ENCODE measurements at places on chromosomes 6 and 20.

DNA sequence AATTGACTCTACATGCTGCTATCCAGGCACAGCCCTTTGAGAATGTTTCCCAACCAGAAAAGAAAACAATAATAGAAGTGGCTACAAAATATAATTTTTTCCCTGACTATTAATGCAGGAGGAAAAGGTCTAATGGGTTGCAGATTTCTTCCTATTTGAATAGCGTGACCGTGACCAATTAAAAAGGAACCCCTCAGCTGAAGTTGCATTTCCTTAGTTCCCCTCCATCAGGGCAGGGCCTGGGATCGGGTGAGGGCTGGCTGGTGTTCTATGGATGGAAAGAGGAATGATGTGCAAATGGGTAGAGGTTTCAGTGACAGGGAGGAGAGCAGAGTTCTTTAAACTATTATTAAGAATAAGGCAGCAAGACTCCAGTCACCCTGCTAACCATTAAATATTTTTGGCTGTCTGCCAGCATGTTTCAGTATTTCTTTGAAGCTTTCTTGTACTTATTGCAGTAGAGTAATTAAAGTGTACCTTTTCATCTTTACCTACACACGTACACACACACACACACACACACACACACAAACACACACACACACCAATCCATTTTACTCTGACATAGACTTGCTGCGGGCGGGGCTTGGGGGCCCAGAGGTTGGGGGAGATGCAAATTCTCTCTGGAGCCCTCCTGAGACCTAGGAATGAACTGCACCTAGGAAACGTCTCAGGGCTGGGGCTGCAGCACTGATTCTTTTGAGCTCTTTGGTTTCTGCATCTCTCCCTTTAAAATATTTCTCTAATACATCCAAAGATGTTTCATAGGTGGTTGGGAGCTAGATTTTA, 154.8 kb upstream of the SLC35B3 start:
- no peak for DNase-seq

DNA sequence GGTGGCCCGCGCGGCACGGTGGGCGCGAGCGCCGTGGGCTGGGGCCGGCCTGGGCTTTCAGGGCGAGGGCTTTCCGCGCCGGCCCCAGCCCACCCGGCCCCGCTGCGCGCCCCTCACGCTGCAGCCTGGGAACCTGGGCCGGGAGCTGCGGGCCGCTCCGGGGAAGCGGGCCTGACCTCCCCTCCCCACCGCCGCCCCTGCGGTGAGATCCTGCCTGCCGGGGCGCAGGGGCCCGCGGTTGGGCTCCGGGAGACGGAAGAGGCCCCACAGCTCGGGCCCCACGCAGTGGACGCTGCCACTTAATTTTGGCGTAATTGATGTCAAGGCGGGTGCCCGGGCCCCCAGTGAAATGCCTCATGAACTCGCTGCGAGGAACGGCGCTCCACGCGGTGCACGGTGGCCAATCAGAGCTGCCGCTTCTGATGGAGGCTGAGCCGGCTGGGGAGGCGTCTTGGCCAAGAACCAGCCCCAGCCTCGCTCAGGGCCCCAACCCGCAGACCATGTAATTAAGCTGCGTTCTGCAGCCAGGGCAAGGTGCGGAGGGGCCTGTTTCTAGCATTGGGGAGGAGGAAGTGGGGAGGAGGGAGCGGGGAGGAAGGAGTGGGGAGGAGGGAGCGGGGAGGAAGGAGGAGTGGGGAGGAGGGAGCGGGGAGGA, 96.1 kb upstream of the BHLHE23 start:
- peak; percentile 59 for DNase-seq

DNA sequence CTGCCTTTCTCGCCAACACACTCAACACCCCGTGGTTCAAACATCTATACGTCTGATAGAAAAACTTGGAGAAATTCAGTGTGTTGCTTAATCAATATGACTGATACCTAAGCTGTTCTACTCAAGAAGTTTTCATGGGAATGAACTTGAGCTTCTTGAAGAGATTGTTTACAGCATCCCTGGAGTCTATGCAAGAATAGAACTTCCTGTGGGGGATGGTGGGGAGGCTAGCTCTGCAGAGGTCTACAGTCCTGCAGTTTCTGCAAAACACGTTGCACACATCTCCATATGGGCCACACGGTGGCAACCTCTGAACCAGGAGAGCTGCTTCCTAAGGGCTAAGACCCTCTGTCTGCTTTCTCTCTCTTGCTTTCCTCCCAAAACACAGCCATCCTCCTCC, 32.7 kb upstream of the FANCE start:
- DNase-seq, result no peak

GRCh38 chr20:32582659-32583580, 2.2 kb downstream of the NOL4L start:
- DNase-seq, result no peak

DNA sequence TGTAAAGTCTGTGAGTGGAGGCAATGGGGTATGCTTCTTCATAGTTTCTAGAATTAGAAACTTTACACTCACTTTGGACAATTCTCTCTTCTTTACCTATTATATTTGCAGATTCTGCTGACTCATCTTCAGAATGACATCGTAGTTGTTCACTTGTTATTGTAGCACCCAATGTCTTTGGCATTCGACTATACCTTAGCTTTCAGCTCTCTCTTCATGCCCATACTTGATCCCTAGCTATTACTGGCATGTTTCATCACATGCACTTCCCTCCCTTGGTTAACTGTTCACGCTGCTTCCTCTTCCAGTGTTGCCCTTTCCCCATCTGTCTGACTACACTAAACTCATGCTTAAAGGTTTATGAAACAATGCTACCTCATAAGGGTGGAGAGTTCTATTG, 298.1 kb upstream of the TCF21 start:
- no peak for DNase-seq

- DNase-seq, result no peak
Measured at GRCh38 chr6:124389127-124389526, 573.1 kb upstream of the RNF217 start.

GRCh38 chr6:3076320-3076719, 8.0 kb downstream of the RIPK1 start:
- DNase-seq, result no peak

DNA sequence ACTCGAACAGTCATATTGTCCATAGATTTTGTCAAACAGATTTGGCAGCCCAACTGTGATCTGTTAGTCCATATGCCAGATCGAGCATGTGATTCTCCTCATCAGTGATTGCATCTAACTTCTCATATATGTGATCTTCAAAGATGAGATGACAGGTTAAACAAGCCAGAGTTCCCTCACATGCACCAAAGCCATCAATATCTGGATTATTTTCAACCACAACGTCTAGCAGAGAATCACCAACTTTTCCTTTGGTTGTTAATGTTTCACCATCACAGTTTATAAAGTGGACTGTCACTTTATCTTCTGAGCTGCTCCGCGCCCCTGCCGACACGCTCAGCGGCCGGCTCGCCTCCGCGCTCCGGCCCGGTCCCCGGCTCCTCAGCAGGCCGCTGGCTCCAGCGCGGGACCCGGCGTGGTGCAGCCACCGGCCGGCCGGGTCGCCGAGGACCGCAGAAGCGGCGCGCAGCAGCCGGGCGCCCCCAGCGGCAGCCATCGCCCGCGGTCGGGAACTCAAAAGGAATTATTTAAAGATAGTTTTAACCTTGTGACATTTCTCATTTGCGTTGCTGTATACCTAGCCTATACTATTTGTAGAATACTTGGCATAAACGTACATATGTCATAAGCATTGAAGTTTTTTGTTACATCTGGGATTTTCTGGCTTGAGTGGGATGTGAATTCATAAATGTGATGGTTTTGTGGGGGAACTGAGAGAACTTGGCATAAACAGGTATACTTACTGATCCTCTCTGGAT, 40.1 kb upstream of the DYNLRB1 start:
- DNase-seq, result no peak

GRCh38 chr6:42925248-42925857, 3.9 kb upstream of the CNPY3 start:
- DNase-seq, result no peak

GRCh38 chr6:67792996-67793395, 842.1 kb upstream of the ADGRB3 start:
- no peak for DNase-seq

GRCh38 chr6:144319211-144319610, 34.1 kb downstream of the UTRN start:
- no peak for DNase-seq

DNA sequence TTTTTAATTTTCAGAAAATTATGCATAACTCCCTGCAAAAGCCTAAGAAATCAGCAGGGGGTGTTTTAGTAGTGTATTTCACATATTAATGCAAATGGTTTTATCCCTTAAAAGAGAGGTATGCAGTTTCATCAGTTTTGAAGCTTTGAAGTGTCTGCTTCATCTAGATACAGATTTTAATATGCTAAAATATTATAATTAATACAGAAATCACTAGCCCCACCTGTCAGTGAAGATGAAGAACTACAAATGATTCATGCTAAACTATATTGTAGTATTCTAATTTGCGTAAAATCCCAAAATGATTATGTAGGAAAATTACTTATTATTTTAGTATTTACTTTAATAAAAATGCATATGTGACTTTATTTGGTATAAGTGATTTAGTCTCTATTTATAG, 2.9 kb upstream of the TFB1M start:
- DNase-seq, result no peak

DNA sequence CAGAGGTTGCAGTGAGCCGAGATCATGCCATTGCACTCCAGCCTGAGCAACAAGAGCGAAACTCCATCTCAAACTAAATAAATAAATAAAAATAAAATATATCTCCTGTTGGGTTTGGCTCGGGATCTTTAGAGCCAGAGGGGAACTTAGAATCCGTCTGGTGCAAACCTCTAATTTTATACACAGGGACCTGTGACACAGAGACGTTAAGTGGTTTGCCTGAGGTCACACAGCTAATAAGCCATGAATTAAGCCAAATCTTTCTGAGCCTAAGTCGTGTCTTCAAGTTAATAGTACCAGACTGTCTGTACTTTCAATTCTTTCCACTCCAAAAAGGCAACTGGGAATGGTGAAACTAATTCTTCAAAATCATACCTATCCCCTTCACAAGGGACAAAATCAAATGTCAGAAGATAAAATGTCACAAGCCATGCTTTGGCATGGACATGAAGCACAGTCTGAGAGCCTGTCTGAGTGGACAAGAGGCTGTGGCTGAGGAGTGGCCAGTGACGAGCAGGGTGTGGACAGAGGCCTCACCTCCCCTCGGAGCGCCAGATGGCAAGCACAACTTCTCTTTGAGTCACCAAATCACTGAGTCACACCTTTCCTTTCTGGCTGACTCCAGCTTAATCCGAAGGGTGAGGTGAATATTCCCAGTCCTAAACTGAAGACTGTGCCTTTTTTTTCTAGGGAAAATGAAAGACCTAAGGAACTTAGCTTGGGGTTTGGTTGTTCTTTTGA, 177.4 kb downstream of the TFAP2A start:
- DNase-seq, result no peak

DNA sequence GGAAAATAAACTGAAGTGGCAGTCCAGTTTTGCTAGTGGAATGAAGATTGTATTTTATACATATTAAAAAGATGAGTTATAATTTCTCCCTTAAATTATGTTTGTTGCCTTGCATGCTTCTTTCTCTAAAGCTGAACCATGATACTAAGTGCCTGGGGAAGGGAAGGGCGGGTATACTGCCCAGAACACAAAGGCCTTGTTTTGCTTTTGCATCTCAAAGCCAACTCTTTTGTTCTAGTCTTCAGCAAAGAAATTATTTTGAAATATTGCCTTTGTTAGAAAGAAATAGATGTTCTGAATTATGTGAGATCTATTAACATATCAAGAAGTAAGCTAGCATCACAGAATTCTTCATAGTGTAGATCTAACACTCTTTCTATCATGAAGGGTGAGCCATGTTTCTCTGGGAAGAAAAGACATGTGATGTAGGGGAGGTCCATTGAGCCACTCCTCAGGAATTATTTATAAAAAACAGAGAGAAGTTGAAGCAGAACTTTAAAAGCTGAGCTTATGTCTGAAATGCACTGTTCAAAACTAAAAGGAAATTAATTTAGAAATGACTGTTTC, 108.4 kb downstream of the RIMS1 start:
- DNase-seq, result no peak

- DNase-seq, result no peak
Measured at GRCh38 chr6:45566882-45567281, 189.1 kb upstream of the SUPT3H start.

GRCh38 chr20:20548527-20549266, 163.7 kb downstream of the RALGAPA2 start:
- no peak for DNase-seq

- no peak for DNase-seq
Measured at GRCh38 chr6:73413102-73413501, 18.5 kb downstream of the DDX43 start.

DNA sequence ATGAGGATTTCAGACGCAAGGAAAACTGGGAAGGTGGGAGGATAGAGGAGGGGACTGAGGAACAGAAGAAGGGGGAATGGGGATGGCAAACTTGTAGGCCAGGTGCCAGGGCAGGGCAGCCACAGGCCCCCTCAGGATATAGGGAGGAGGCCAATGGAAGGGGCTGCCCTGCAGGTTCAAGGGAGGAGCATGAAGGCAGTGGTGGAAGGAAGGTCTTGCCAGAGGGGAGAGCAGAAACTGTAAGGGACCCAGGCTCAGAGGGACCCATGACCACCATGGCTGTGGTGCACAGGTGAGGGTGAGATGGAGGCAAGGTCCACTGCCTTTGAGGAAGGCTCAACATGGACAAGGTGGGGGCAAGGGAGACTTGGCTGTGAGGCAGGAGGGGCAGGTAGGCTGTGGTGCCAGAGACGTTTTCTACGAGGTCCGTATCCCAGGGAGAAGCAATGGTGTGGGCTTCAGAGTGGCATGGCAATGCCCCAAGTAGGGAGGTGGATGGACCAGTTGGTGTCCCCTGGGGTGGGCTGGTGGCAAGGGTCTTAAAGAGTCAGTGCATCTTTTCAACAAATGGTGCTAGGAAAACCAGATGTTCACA, 22.7 kb downstream of the HLA-F start:
- DNase-seq, result no peak

GRCh38 chr6:105102186-105102585, 77.6 kb downstream of the POPDC3 start:
- DNase-seq, result no peak

DNA sequence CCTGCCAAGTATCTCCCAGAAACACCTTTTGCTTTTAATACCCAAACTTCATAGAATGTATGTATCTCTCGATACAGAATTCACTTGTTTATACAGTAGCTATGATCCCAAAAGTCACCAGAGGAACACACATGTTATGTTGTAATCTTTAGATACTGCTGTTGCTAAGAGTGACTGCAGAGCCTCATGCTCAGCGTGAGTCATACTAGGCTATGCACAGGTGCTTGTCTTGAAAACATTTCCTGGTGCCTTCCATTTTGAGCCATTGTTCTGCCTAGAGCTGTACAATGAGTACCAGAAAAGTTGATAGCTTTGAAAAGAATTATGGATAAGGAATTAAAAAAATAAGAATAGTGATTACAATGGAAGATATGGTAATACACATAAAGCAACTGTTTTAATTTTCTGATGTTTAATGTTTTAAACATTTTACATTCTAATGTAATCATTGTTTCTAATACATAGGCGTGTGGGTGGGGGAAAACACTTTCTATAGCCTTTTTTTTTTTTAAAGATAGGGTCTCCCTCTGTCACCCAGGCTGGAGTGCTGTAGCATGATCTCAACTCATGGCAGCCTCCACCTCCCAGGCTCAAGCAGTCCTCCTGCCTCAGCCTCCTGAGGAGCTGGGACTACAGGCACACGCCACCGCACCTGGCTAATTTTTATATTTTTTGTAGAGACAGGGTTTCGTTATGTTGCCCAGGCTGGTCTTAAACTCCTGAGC, 79.4 kb downstream of the CD24 start:
- no peak for DNase-seq

Measured in activated CD8-positive, alpha-beta memory T cell treated with anti-CD3 and anti-CD28 coated beads for 4 hours (primary cell).